NT2/D1 (cell line): ENCODE measurements at places on chromosomes 1 and 21.

DNA sequence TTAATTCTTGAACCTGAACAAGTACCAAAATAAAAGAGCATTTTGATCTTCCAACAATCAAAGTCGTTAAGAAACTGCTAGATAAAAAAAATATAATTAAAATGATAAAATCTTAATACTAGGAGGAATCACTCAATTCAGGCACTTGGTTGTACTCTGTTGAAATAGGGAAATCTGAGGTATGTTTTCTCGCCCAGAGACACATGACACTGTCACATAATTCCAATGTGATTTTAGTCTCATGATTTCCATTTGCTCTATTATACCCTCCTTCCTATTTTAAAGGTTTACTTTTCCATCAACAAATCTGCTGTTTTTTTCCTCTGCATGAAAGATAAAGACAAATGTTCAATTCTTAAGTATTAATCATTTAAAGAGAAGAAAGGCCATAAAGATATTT is 97.6 kb downstream of the ZZZ3 start:
- no peak for DNase-seq

DNA sequence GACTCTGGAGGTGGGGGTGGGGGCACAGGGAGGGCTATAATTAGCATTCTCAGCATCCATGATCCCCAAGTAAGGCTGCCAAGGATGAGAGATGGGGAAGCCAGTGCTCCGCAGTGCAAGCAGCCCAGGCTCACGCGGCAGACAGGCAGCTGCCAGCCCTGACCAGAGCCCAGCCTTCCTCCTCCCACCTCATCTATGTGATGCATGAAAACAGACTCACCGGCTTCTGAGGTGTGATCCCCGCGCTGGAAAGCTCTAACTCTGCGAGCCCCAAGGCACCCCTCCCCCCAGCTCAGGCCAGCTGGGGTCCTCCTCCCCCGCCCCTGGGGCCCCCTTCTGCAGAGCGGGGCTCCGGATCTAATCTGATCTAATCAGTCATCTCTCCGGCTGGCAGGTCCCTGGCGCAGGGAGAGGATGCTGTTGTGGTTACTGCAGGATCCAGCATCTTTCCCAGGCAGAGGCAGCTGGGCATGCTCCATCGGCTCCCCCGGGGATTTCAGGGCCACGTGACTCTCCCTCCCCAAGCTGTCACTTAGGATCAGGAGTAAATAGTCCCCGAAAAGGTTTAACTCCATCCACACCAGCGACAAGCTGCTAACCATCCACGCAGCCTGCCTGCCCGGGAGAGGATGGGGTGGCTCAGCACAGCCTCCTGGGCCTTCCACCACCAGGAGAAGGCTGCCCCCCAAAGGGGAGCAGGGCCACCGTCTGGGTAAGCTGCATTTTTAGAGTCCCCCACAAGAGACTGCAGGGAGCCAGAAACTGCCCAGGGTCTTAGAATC is at the start of gene PLEKHA6:
Gene PLEKHA6, minus strand, starts transcription at position 456 of the 782 bp plus-strand sequence. CDS start 86,202 bp downstream, outside the sequence.
- no peak for DNase-seq

DNA sequence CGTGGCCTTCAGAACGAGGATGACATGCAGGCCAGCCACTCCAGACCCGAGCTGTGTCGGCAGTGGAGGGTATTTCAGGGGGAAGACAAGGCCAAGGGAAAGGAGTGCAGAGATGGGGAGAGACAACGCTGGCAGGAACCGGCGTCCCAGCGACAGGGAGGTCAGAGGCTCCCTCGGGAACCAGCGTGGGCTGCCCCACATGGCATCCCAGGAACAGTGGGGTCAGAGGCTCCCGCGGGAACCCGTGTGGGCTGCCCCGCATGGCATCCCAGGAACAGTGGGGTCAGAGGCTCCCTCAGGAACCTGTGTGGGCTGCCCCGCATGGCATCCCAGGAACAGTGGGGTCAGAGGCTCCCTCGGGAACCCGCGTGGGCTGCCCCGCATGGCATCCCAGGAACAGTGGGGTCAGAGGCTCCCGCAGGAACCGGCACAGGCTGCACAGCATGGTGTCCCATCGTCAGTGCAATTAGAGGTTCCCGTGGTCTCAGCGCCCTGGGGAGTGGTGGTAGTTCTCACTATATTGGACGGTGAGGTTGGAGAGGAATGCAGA is 43.0 kb downstream of the SLC19A1 start:
- no peak for DNase-seq

- no peak for DNase-seq
These were observed 8.7 kb downstream of the ADAMTS1 start for GRCh38 chr21:26836528-26836927.

GRCh38 chr1:212797681-212798080 is 6.0 kb downstream of the TATDN3 start:
- DNase-seq = no peak

GRCh38 chr21:34890724-34891612 is 158.1 kb downstream of the RUNX1 start:
- no peak for DNase-seq

DNA sequence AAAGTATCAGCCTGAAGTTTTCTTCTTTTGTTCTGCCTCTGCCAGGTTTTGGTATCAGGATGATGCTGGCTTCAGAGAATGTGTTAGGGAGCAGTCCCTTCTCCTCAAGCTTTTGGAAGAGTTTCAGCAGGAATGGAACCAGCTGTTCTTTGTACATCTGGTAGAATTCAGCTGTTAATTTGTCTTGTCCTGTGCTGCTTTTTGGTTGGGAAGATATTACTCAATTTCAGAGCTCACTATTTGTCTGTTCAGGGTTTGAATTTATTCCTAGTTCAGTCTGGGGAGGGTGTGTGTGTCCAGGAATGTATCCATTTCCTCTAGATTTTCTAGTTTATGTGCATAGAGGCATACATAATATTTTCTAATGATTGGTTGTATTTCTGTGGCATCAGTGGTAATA is 12.8 kb downstream of the ZNF678 start:
- no peak for DNase-seq

DNA sequence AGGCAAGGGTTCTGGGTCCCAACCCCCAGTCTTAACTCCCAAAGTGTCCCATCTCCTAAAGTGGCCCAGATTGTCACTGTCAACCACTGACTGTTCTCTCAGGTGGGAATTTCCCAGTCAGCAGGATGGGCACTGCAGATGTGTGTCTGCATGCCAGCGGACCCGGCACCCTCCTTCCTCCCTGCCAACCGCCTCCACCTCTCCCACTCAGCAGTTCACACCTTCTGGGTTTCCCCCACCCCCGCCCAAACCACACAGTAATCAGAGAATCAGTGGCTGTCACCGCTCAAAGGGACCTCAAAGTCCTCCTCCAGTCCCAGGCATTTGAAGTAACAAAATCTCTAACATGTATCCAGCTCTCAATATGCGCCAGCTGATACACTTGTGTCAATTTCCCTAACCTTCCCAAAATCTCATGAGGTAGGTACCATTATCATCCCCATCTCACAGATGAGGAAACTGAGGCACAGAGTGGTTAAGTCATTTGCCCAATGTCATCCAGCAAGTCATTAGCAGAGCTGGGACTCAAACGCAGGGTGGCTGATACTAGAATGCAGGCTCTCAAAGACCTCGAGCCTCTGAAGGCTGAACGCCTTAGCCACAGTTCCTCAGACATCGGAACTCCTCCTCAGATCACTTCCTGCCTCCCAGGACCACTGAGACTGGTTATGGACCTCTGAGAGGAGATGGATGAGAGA is 4.8 kb downstream of the RUNX3 start:
- no peak for DNase-seq

GRCh38 chr1:246534114-246534513 is 27.0 kb upstream of the SMYD3 start:
- no peak for DNase-seq

- no peak for DNase-seq
These were observed 37.0 kb downstream of the NDUFS5 start for GRCh38 chr1:39063191-39063590.

GRCh38 chr1:226735576-226735975 is 3.5 kb downstream of the ITPKB start:
- no peak for DNase-seq

GRCh38 chr1:163071405-163072255 is 2.5 kb downstream of the RGS4 start:
- peak; percentile 57 for DNase-seq

- DNase-seq = no peak
These were observed 100.3 kb downstream of the ARHGEF10L start for GRCh38 chr1:17639703-17640340.

DNA sequence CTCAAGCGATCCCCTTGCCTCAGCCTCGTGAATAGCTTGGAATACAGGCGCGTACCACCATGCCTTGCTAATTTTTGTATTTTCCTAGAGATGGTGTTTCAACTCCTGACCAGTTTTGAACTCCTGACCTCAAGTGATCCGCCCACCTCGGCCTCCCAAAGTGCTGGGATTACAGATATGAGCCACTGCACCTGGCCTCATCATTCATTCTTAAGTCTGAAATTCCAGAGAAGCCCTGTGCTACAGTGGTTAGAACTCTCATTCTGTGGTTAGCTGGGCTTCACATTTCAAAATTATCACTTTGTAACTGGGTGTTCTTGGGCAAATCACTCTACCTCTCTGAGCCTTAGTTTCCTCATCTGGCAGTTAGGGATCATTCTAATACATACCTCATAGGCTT is 86.1 kb upstream of the POU3F1 start:
- DNase-seq = no peak

DNA sequence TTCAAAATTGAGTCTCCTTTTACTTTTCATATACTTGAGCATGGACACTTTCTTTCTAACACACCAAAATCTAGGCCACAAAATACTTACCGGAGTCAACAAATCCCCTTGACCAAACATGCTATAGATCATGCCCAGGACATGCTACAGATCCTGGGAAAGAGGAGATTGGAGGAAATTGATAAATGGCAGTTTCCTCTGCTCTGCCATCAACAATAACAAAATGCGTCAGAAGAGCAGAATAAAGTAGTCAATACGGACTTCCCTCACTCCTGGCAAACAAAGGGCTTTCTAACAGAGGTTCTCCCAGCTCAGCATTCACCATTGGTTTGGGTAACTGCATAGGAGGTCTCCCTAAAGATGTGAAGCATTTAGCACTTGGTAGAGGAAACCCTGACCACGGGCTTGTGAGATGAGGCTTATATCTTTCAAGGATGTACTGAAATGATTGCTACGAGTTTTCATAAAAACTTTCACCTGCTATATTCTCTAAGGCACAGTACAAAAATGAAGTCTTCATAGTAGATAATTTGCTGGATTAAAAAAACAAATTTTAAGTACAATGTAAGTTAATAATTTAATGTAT is 283.8 kb upstream of the RUNX1 start:
- no peak for DNase-seq

DNA sequence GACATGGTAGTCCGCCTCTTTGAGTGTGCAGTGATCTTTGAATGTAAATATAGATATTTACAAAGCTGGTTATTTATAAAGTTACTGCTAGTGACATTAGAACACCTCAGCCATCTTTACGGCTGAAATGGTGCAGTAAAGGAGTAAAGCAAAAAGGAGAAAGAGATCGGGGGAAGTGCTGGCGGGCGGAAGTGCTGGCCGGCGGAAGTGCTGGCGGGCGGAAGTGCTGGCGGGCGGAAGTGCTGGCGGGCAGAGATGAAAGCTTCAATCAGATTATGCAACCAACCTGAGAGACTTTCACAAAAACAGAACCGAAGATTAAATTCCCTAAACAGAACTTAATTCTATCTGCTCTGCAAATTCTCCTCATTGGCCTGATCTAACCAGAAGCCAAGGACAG is 1.4 kb upstream of the OR14A16 start:
- no peak for DNase-seq

DNA sequence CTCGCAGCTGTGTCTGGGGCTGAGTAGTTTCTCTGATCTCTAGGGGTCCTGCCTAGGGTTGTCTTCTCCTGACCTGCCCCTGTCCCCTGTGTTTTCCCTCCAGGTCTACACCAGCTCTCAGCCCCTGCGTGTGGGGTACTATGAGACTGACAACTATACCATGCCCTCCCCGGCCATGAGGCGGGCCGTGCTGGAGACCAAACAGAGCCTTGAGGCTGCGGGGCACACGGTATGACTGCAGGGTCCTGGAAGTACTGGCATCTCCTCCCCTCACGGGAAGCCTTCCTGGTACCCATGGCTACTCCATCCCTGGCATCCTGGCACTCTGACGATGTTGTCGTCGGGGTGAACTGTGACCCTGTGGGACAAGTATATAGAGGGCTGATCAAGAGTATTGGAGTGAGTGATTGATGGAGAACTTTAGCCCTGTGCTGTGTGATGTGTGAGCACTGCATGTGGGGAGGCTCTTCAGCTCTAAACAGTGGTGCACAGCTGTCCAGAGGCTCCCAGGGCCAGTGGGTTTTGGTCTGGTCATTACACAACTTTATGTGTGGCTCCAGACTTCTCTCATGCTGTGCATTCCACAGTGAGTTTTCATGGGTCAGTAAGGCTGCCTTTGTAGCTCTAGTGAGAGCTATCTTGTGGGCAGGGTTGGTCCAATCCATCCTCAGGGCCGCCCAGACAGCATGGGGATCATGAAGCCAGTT is 14.4 kb downstream of the FAAH start:
- no peak for DNase-seq
